Small intestine (tissue), 16 donors: ENCODE measurements at places on chromosomes 4 and X. TPM values are rescaled to one million over a fixed set of nuclear protein-coding genes. Genes with fewer than 3 reads are reported as not detected.

CENPE gene
- 5.9 TPM for polyA plus RNA-seq

GUCY1A1 gene
- 5.9 TPM for polyA plus RNA-seq

GRCh38 chr4:57405359-57405758 is 295.2 kb upstream of the IGFBP7 start:
- H3K27me3 ChIP-seq = no peaks in the 10 kb centered on the region
- DNase-seq = no peak
- no peak overlapping the region for H3K4me3 ChIP-seq
- H3K27ac ChIP-seq = no peak overlapping the region
- H3K4me1 ChIP-seq = no peaks in the 10 kb centered on the region

PI4K2B gene
- polyA plus RNA-seq = 70.5 TPM

DOK7 gene
- 7.5 TPM for polyA plus RNA-seq

GRCh38 chr4:89298788-89299152 is 8.8 kb downstream of the GPRIN3 start:
- H3K4me1 ChIP-seq = peaks cover 47% of the 10 kb centered on the region
- DNase-seq = no peak
- no peaks in the 10 kb centered on the region for H3K36me3 ChIP-seq
- peak overlapping the region; percentile 37 for H3K4me3 ChIP-seq
- H3K27ac ChIP-seq = peak overlapping the region; percentile 82

GRCh38 chrX:17633546-17633945 is 103.7 kb upstream of the SCML1 start:
- H3K4me3 ChIP-seq = no peak overlapping the region
- peak overlapping the region; percentile 38 for H3K27ac ChIP-seq

DNA sequence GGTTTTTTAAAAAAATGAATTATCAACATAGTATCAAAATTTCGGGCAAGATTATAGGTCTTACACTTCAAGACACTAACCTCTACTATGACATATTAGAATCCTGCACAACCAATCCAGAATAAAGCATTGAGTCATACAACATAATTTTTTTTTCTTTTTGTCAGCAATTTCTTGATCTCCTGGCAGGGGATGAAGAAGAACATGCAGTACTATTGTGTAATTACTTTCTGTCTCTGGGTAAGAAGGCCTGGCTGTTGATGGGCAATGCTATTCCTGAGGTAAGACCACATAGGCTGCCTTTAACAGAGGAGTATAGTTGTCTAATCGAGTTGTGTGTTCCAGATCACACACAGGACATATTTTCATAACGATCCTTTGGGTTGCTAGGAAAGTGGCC is 67.5 kb downstream of the FBXL5 start:
- no peaks in the 10 kb centered on the region for H3K27me3 ChIP-seq
- H3K27ac ChIP-seq = no peak overlapping the region
- no peak for DNase-seq
- no peak overlapping the region for H3K4me3 ChIP-seq
- H3K36me3 ChIP-seq = no peaks in the 10 kb centered on the region

- H3K4me1 ChIP-seq = no peaks in the 10 kb centered on the region
- H3K36me3 ChIP-seq = no peaks in the 10 kb centered on the region
- no peaks in the 10 kb centered on the region for H3K27me3 ChIP-seq
- no peak overlapping the region for H3K27ac ChIP-seq
- no peak for DNase-seq
- no peak overlapping the region for H3K4me3 ChIP-seq
Observed at GRCh38 chrX:39871648-39872047, 226.1 kb downstream of the BCOR start.

SMIM20 gene
- 90.1 TPM for polyA plus RNA-seq

GRCh38 chr4:41125558-41126311 is 88.6 kb downstream of the APBB2 start:
- no peaks in the 10 kb centered on the region for H3K36me3 ChIP-seq
- H3K4me1 ChIP-seq = no peaks in the 10 kb centered on the region
- no peak overlapping the region for H3K4me3 ChIP-seq
- no peak for DNase-seq
- no peak overlapping the region for H3K27ac ChIP-seq

GLRA2 gene
- polyA plus RNA-seq = 0.33 TPM

GRCh38 chr4:34615315-34615714 is 1629.0 kb downstream of the ARAP2 start:
- no peaks in the 10 kb centered on the region for H3K36me3 ChIP-seq
- no peaks in the 10 kb centered on the region for H3K27me3 ChIP-seq
- no peak overlapping the region for H3K4me3 ChIP-seq
- no peaks in the 10 kb centered on the region for H3K4me1 ChIP-seq

QDPR gene
- 31.6 TPM for polyA plus RNA-seq

TKTL2 gene
- 0.01 TPM for polyA plus RNA-seq

GRCh38 chr4:78059524-78059889 is 2.4 kb downstream of the FRAS1 start:
- H3K4me3 ChIP-seq = peak overlapping the region; percentile 49
- H3K36me3 ChIP-seq = no peaks in the 10 kb centered on the region
- no peaks in the 10 kb centered on the region for H3K4me1 ChIP-seq

- no peak for DNase-seq
- H3K4me3 ChIP-seq = no peak overlapping the region
- no peaks in the 10 kb centered on the region for H3K4me1 ChIP-seq
- no peaks in the 10 kb centered on the region for H3K27me3 ChIP-seq
- no peaks in the 10 kb centered on the region for H3K36me3 ChIP-seq
Observed at GRCh38 chr4:87937523-87937922, 38.0 kb upstream of the SPP1 start.

BMPR1B gene
- not detected for polyA plus RNA-seq

CFP gene
- polyA plus RNA-seq = 4.0 TPM

- H3K36me3 ChIP-seq = no peaks in the 10 kb centered on the region
- no peaks in the 10 kb centered on the region for H3K4me1 ChIP-seq
- no peak for DNase-seq
Observed at GRCh38 chr4:178140326-178140915, 698.2 kb upstream of the AGA start.

PDLIM3 gene
- 25.0 TPM for polyA plus RNA-seq

PNMA5 gene
- not detected for polyA plus RNA-seq

- DNase-seq = peak; percentile 29
Observed at GRCh38 chr4:47561331-47561730, 76.3 kb downstream of the ATP10D start.

SPANXA1 gene
- polyA plus RNA-seq = not detected

DNA sequence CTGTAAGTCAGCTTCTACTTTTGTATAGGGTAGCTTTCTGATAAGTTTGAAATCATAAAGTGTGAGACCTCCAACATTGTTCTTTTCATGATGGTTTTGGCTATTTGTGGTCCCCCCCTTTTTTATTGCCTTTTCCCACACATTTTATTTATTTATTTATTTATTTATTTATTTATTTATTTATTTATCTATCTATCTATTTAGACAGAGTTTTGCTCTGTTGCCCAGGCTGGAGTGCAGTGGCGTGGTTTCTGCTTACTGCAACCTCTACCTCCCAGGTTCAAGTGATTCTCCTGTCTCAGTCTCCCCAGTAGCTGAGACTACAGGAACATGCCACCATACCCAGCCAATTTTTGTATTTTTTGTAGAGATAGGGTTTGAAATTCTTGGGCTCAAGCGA is 9.7 kb upstream of the MTHFD2L start:
- H3K36me3 ChIP-seq = no peaks in the 10 kb centered on the region
- H3K4me3 ChIP-seq = no peak overlapping the region
- DNase-seq = no peak
- H3K27ac ChIP-seq = no peak overlapping the region
- no peaks in the 10 kb centered on the region for H3K4me1 ChIP-seq

LAP3 gene
- polyA plus RNA-seq = 55.9 TPM

- DNase-seq = no peak
- H3K4me1 ChIP-seq = no peaks in the 10 kb centered on the region
- no peak overlapping the region for H3K4me3 ChIP-seq
- H3K36me3 ChIP-seq = no peaks in the 10 kb centered on the region
- no peak overlapping the region for H3K27ac ChIP-seq
Observed at GRCh38 chr4:119765469-119765868, 136.9 kb upstream of the PDE5A start.

GLRA3 gene
- polyA plus RNA-seq = not detected

AVPR2 gene
- 0.31 TPM for polyA plus RNA-seq

GRCh38 chrX:334971-335757 is 16.6 kb upstream of the GTPBP6 start:
- H3K4me3 ChIP-seq = no peak overlapping the region
- no peak for DNase-seq
- no peaks in the 10 kb centered on the region for H3K36me3 ChIP-seq
- peaks cover 5% of the 10 kb centered on the region for H3K27me3 ChIP-seq
- no peak overlapping the region for H3K27ac ChIP-seq

DNA sequence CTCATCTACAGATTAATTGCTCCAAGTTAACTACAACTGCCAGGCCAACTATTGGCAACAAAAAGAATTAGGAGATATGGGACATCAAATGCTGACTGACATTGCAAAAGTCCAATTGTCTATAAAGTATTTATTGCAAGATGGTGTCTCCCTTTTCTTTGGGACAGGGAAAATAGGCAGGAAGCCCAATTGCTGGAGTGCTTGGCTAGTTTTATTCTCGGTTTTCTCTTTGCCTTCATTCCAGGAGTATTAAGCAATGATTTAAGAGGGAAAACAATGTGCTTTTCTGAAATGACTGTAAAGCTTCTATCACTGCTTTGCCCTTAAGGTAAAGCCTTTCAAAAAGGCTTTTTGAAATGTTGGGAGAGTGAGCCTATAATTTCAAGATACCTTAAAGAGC is 62.8 kb upstream of the DIAPH2 start:
- H3K27me3 ChIP-seq = no peaks in the 10 kb centered on the region
- H3K4me1 ChIP-seq = no peaks in the 10 kb centered on the region
- no peak overlapping the region for H3K4me3 ChIP-seq
- H3K36me3 ChIP-seq = no peaks in the 10 kb centered on the region

CTAG2 gene
- polyA plus RNA-seq = 7.8 TPM

SH2D1A gene
- not detected for polyA plus RNA-seq

PSAPL1 gene
- not detected for polyA plus RNA-seq

SH3BP2 gene
- 13.4 TPM for polyA plus RNA-seq

DNA sequence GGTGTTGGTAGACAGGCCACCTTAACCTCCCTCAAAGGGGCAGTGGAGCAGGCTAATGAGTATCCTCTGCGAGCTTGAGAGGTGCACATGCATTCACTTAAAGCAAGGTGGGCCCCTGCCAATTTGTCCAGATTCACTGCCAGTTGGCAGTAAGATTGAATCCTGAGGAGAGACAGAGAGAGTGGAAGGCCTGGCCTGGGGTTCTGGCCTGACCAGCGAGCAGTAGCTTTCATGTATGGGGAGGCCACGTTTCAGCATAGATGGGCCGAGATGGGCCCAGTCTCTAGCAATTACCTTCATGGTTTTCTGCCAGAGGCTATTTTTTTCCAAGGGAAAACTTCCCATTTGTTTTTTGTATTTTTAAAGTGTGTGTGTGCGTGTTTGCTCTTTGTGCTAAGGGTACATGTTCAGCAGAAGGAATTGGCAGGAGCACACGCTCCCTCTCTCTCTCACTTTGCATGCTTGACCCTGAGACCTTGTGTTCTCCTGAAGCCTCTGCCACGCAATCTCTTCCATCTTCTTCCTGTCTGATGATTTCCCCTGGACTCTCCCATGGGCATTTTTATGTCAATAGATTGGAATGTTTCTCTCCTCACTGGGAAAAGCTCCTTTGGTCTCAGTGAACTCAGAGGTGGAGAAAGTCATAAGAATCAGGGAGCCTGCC is 215.8 kb upstream of the SFRP2 start:
- H3K4me3 ChIP-seq = no peak overlapping the region
- no peaks in the 10 kb centered on the region for H3K4me1 ChIP-seq
- DNase-seq = no peak
- no peaks in the 10 kb centered on the region for H3K27me3 ChIP-seq
